ENCODE measurements at places on chromosomes 5 and 9.

- H3K36me3 ChIP-seq: no peaks in the 10 kb centered on the region
- H3K27me3 ChIP-seq: no peaks in the 10 kb centered on the region
- no peak for DNase-seq
- H3K4me1 ChIP-seq: peaks cover 2% of the 10 kb centered on the region
These were observed 6.6 kb upstream of the UBQLN1 start for GRCh38 chr9:83714329-83714728.

GRCh38 chr9:113879318-113879717 lies 3.2 kb downstream of the ZNF618 start:
- DNase-seq: no peak
- no peak overlapping the region for H3K4me3 ChIP-seq
- no peak overlapping the region for H3K27ac ChIP-seq
- H3K27me3 ChIP-seq: peaks cover 28% of the 10 kb centered on the region

DNA sequence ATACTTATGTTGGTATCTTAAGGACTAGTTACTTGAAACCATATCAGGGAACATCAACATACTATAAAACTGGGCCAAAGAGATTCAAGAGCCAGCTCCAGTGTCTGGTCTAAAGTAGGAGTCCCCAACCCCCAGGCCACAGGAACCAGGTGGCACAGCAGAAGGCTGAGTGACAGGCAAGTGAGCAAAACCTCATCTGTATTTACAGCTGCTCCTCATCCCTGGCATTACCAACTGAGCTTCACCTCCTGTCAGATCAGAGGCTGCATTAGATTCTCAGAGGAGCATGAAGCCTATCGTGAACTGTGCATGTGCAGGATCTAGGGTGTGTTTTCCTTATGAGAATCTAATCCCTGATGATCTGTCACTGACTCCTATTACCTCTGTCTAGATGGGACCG lies 581.6 kb upstream of the CDH9 start:
- no peaks in the 10 kb centered on the region for H3K4me1 ChIP-seq
- no peak for DNase-seq
- H3K27ac ChIP-seq: no peak overlapping the region
- no peaks in the 10 kb centered on the region for H3K27me3 ChIP-seq
- no peak overlapping the region for H3K4me3 ChIP-seq

- H3K36me3 ChIP-seq: no peaks in the 10 kb centered on the region
- H3K27me3 ChIP-seq: peaks cover 22% of the 10 kb centered on the region
- DNase-seq: no peak
- no peaks in the 10 kb centered on the region for H3K4me1 ChIP-seq
These were observed 47.3 kb downstream of the TRIO start for GRCh38 chr5:14190194-14191164.

DNA sequence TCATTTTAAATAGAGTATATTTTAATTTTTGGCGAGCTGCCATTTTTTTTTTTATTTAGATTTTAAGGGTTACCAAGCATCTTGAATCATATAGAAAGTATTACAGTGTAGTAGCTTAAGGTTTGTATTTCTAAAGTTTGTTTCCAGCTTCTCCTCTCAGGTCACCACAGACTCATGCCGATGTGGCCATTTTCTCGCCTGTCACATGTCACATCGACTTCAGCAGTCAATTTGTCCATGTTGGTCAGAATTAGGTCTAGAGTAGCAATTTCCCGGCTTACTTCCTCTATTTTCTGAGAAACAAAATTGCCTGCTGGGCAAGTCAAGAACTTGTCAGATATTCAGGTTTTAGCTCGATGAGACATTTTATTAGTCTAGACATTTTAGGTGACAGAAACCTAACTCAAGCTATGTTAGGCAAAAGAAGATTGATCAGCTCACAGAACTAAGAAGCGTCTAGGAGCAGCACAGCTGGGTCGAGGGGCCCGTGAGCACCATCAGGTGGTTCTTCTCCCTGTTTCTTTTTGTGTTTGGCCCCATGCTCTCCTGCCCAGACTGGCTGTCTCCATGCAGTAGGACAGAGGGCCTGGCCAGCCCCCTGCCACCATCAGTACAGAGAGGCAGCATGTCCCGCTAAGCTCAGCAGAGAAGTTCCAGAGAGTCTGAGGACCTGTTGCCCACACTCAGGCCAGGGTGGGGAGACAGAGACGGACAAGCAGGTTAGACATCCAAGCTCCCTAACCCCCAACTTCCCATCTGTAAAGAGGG lies 48.4 kb upstream of the AFAP1L1 start:
- H3K27ac ChIP-seq: no peak overlapping the region
- no peak for DNase-seq
- H3K27me3 ChIP-seq: peaks cover 3% of the 10 kb centered on the region
- H3K4me1 ChIP-seq: peaks cover 4% of the 10 kb centered on the region
- H3K4me3 ChIP-seq: no peak overlapping the region

DNA sequence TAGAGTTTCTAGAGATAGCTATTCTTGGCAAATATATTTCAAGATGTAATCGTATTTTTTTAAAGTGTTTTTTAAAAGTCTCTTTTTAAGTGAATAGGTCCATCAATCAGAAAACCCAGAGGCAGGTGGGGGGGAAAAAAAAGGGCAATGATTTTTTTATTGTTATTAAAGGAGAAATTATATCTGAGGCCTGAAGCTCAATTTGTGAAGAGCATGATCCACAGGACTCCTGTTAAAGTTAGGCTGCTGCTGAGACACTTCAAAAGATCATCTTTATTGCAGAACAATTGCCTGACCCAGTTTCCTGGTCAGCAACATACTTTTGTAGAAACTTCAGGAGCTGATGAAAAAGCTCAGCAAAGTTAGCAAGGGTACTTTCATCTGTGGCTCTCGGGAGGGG lies 326.2 kb downstream of the RASEF start:
- no peaks in the 10 kb centered on the region for H3K4me1 ChIP-seq
- H3K27ac ChIP-seq: no peak overlapping the region
- H3K4me3 ChIP-seq: no peak overlapping the region
- no peaks in the 10 kb centered on the region for H3K27me3 ChIP-seq

DNA sequence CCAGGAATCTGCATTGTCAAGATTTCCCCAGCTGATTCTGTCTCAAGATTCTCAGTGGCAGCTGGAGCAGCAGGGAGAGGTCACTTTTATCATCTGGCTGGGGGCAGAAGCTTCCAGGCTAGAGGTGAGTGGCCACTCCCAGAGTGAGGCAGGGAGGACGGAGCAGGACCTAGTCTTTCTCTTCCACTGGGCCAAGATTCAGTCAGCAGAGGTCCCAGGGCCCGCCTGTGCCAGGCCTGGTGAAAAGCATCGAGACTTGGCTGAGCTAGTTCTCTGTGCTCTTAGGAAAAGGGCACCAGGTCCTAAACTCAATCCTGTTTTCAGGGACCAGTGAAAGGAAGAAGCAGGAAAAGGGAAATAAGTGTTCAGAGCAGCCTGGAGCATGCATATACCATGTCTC lies 46.6 kb downstream of the IRX1 start:
- H3K4me1 ChIP-seq: no peaks in the 10 kb centered on the region
- no peak overlapping the region for H3K4me3 ChIP-seq
- no peaks in the 10 kb centered on the region for H3K27me3 ChIP-seq
- no peaks in the 10 kb centered on the region for H3K36me3 ChIP-seq
- H3K27ac ChIP-seq: no peak overlapping the region
- no peak for DNase-seq

DNA sequence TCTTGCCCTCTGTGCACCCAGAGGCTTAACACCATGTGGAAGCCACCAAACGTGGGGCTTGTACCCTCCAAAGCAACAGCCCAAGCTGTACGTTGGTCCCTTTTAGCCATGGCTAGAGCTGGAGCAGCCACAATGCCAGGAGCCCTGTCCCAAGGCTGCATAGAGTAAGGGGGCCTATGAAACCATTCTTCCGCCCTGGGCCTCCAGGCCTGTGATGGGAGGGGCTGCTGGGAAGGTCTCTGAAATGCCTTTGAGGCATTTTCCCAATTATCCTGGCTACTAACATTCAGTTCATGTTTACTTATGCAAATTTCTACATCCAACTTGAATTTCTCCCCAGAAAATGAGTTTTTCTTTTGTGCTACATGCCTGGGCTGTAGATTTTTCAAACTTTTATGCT lies 33.8 kb downstream of the CHSY3 start:
- no peaks in the 10 kb centered on the region for H3K27me3 ChIP-seq
- no peak for DNase-seq
- H3K4me3 ChIP-seq: no peak overlapping the region
- no peak overlapping the region for H3K27ac ChIP-seq
- H3K36me3 ChIP-seq: no peaks in the 10 kb centered on the region
- H3K4me1 ChIP-seq: no peaks in the 10 kb centered on the region

DNA sequence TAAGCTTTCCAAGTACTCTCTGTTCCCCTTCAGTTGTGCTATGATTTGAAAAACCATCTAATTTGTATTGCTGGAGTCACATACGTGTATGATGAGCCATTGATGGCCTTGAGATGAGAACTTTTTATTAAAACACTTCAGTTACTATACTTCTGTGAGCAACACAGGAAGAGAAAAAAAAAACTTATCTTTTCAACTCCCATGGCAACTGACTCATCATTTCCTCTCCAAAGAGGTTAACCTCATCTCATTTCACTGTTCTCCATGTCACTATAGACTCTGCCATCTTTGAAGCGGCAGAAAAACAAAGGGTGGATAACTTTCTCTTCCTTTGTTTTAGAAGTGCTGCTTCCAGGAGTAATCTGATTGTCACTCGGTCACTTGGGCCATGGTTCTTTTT lies 104.3 kb upstream of the PCSK1 start:
- no peak for DNase-seq
- peaks cover 11% of the 10 kb centered on the region for H3K27me3 ChIP-seq
- H3K27ac ChIP-seq: peak overlapping the region; percentile 86
- H3K4me3 ChIP-seq: peak overlapping the region; percentile 25
- H3K36me3 ChIP-seq: peaks cover 5% of the 10 kb centered on the region

DNA sequence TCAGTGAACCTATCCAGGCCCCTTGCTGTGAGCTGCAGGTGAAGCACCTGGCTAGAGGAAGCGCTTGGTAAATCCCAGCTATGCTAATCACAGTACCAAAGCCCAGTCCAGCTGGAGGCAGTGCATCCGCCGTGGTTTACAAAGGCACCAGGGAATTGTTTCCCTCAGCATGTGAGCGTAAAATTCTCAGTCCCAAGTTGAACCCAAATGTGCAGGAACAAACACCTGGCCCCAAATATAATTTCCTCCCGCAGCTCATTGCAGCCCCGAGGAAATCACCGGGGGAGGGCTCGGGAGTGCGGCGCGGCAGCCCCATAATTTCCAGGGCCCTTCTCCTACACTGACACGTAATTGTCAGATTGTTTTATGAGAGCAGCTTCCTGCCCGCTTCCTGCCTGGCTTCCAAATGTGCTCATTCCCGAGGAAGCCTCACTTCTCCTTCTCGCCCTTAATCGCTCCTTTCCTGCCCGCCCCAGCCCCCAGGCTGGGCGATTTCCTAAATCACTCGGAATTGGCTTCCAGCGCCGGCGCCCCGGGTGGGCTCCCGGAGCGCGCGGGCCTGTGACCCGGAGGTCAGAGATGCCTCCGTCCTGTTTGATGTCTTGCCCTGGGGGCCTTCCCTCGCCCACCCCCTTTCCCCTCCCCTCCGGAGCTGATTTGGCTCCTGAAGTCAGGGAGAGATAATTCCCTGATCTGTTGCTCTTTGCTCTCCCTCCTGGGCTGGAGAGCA lies 134.4 kb downstream of the FGF1 start:
- H3K4me1 ChIP-seq: no peaks in the 10 kb centered on the region
- no peak for DNase-seq
- H3K4me3 ChIP-seq: no peak overlapping the region

GRCh38 chr5:77337246-77337645 lies 126.8 kb downstream of the PDE8B start:
- H3K27me3 ChIP-seq: peaks cover 23% of the 10 kb centered on the region
- DNase-seq: no peak

- H3K4me1 ChIP-seq: no peaks in the 10 kb centered on the region
- no peak overlapping the region for H3K4me3 ChIP-seq
- no peaks in the 10 kb centered on the region for H3K36me3 ChIP-seq
- no peak for DNase-seq
These were observed 431.3 kb upstream of the ITGA1 start for GRCh38 chr5:52356311-52356918.

DNA sequence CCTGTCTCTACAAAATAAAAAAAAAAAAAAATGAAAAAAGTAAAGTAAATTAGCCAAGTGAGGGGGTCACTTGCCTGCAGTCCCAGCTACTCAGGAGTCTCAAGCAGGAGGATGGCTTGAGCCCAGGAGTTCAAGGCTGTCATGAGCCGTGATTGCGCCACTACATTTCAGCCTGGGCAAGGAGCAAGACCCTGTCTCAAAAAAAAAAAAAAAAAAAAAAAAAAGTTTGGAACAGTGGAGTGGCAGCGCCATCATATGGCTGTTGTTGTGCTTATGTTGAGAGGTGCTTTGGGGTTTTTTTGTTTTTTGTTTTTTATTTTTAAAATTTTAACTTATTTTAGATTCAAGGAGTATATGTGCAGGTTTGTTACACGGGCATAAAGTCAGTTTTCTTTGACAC lies 3.6 kb downstream of the BRIX1 start:
- H3K27me3 ChIP-seq: no peaks in the 10 kb centered on the region
- DNase-seq: no peak
- H3K36me3 ChIP-seq: peaks cover 29% of the 10 kb centered on the region
- no peak overlapping the region for H3K4me3 ChIP-seq
- peaks cover 38% of the 10 kb centered on the region for H3K4me1 ChIP-seq
- H3K27ac ChIP-seq: no peak overlapping the region

DNA sequence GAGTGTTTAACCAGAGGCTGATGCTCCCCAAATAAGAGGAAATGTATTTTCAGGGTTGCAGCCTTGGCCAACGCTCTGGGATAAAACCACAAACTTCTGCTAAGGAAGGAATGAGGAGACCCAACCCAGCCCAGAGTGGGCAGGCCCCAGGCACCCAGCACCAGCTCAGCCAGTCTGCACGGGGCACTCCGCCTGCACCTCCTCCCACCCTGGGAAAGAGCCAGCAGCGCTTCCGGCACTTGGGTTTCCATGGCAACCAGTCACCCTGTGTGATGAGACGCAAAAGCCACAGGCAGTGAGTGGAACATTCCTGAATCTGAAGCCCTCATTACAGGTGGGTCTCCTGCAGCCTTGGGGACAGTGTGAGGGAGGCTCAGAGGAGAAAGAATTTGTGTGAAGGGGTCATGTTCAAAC lies 85.2 kb upstream of the ZBTB43 start:
- H3K4me1 ChIP-seq: peaks cover 40% of the 10 kb centered on the region
- DNase-seq: peak; percentile 94
- H3K27me3 ChIP-seq: peaks cover 19% of the 10 kb centered on the region
- H3K27ac ChIP-seq: peak overlapping the region; percentile 85
- H3K4me3 ChIP-seq: peak overlapping the region; percentile 34
- H3K36me3 ChIP-seq: no peaks in the 10 kb centered on the region

DNA sequence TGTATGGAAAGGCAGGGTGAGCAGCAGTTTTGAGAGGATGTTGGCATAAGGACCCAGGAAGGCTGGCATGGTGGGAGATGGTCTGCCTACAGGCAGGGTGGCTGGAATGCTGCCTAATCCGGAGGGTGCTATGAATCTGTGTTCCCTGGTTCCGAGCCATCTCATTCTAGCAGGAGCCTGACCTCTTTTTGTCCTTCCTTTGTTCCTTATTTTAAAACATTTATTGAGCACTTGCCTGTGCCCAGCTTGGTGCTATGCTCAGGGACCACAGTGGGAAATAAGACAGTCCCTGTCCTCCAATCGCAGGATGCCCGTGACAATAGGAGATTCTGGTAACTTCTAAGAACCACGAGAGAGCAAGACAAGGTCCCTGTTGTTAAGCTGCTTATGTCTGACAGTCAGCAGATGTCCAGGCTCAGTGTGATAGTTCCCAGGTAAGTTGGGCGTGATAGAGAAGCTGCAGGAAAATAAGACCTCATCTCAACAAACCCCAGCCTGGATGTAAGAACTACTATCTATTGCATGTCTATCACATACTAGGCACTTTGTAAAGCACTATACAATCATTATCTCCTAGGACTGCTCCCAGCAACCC lies 9.1 kb upstream of the ZBTB34 start:
- no peaks in the 10 kb centered on the region for H3K36me3 ChIP-seq
- no peak overlapping the region for H3K4me3 ChIP-seq
- H3K27me3 ChIP-seq: peaks cover 51% of the 10 kb centered on the region

Data from activated CD8-positive, alpha-beta memory T cell treated with anti-CD3 and anti-CD28 coated beads, Interleukin-2, amount 10 ng/mL, durations not matched to agents 7 days and 5 days (primary cell).